ENCODE measurements at places on chromosomes 7 and 10.

GRCh38 chr10:106078895-106079576 is 1085.5 kb downstream of the SORCS1 start:
- DNase-seq: no peak
- H3K4me3 ChIP-seq: no peak overlapping the region
- H3K27me3 ChIP-seq: no peaks in the 10 kb centered on the region
- no peaks in the 10 kb centered on the region for H3K4me1 ChIP-seq

GRCh38 chr7:109635374-109635773 is 1065.7 kb downstream of the DNAJB9 start:
- no peaks in the 10 kb centered on the region for H3K4me1 ChIP-seq
- no peak overlapping the region for H3K27ac ChIP-seq
- H3K27me3 ChIP-seq: no peaks in the 10 kb centered on the region
- peaks cover 6% of the 10 kb centered on the region for H3K36me3 ChIP-seq
- H3K4me3 ChIP-seq: no peak overlapping the region
- DNase-seq: no peak

DNA sequence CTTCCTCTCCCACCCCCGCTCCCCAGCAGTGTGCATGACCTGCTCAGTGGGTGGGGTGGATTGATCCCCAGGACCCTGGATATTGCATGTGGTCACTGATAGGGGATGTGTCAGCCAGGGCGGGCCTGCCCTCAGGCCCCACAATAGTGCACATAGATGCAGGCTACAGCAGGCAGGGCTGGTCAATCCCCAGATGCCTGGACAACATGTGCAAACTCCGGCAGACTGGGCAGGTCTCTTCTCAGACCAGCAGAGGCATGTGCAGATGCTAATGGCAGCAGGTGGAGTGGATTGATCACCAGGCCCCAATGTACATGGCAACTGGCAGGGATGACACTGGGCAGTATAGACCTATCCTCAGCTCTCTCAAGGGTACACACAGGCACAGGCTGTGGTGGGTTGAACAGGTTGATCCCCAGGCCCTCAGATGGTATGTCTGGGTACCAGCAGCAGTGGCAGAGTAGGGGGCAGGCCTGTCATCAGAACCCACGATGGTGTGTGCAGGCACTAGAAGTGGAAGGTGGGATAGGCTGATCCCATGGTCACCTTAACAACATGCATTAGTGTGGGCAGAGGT is 98.6 kb downstream of the LANCL2 start:
- H3K36me3 ChIP-seq: peaks cover 62% of the 10 kb centered on the region
- DNase-seq: no peak
- peak overlapping the region; percentile 60 for H3K27ac ChIP-seq
- H3K4me3 ChIP-seq: no peak overlapping the region

DNA sequence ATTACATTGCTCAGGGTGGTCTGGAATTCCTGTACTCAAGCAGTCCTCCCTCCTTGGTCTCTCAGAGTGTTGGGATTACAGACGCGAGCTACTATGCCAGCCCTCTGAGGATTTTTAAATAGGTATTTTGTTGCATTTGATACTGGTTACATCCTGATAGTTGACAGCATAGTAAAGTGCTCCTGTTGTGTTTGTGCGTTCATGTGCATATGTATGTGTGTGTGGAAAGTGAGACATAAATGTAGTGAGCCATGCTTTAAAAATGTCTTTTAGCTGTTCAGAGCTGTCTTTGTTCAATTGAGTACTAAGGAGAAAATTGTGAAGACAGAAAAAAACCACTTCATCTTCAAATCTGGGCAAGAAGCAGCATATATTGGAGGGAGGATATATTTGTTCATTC is 27.8 kb downstream of the ZNRF2 start:
- H3K27ac ChIP-seq: no peak overlapping the region
- H3K4me1 ChIP-seq: peaks cover 36% of the 10 kb centered on the region
- H3K36me3 ChIP-seq: no peaks in the 10 kb centered on the region
- no peaks in the 10 kb centered on the region for H3K27me3 ChIP-seq
- no peak for DNase-seq
- H3K4me3 ChIP-seq: no peak overlapping the region

GRCh38 chr10:89524279-89524678 is 11.1 kb downstream of the SLC16A12 start:
- no peak overlapping the region for H3K27ac ChIP-seq
- H3K4me1 ChIP-seq: no peaks in the 10 kb centered on the region
- peaks cover 8% of the 10 kb centered on the region for H3K27me3 ChIP-seq

GRCh38 chr7:73893342-73894101 is 32.6 kb downstream of the TMEM270 start:
- H3K27ac ChIP-seq: no peak overlapping the region
- DNase-seq: no peak
- H3K4me1 ChIP-seq: no peaks in the 10 kb centered on the region
- no peak overlapping the region for H3K4me3 ChIP-seq

DNA sequence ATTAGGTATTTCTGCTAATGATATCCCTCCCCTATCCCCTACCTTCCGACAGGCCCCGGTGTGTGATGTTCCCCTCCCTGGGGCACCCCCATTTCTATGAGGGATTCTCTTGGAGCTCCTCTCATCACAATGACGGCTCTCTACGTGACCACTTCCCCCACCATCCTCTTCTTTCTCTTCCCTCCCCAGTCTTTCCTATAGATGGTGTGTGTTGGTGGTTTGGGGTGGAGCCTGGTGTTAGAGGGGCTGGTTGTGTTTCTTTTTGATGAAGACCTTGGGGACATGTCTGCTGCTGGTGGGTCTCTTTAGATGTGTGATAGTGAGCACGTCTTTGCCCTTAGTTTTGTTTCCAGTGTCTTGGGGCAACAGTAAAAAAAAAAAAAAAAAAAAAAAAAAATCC is 28.6 kb downstream of the RPS24 start:
- no peaks in the 10 kb centered on the region for H3K27me3 ChIP-seq
- H3K4me3 ChIP-seq: peak overlapping the region; percentile 54
- DNase-seq: no peak
- peak overlapping the region; percentile 14 for H3K27ac ChIP-seq
- peaks cover 40% of the 10 kb centered on the region for H3K4me1 ChIP-seq
- H3K36me3 ChIP-seq: no peaks in the 10 kb centered on the region

DNA sequence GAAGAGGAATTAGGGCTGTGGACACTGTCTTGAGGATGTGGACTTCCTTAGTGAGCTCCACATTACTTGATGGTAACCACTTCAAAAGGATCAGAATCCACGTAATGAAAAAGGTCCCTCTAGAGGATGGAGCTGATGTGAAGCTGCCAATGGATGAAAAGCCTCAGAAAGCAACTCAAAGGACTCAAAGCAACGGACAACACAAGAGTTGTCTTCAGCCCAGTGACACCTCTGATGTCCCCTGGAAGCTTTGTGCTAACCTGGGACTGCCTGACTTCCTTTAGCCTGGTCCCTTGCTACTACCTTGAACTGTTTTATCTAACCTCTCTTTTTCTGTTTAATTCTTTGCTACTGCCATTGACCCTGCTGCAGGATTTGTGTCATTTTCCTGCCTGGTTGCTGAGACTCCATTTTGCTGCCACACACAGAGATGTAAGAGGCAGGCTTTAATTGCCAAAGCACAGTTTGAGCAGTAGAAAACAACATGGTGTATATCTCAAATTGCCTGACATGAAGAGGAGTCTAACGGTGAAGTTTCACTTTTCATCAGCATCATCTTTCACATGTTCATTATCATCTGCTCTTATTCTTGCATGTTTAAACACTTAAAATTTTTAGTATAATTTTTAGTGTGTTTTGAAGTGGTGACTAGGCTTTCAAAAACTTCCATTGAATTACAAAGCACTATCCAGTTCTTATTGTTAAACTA is 11.1 kb upstream of the SGCE start:
- no peaks in the 10 kb centered on the region for H3K36me3 ChIP-seq
- peaks cover 4% of the 10 kb centered on the region for H3K4me1 ChIP-seq
- DNase-seq: no peak
- H3K4me3 ChIP-seq: peak overlapping the region; percentile 6
- no peak overlapping the region for H3K27ac ChIP-seq

GRCh38 chr10:126521399-126521798 is 133.1 kb upstream of the ADAM12 start:
- DNase-seq: no peak
- H3K27ac ChIP-seq: no peak overlapping the region
- H3K4me1 ChIP-seq: no peaks in the 10 kb centered on the region
- peaks cover 9% of the 10 kb centered on the region for H3K27me3 ChIP-seq
- H3K36me3 ChIP-seq: no peaks in the 10 kb centered on the region

GRCh38 chr7:151059367-151060112 is at the start of gene SLC4A2:
Gene SLC4A2, plus strand, starts transcription at chr7:151059589. Its CDS starts 2,399 bp downstream, at chr7:151061988.
- H3K4me1 ChIP-seq: peaks cover 25% of the 10 kb centered on the region
- no peaks in the 10 kb centered on the region for H3K36me3 ChIP-seq
- DNase-seq: peak; percentile 84
- H3K27ac ChIP-seq: peak within 1 kb of the TSS; percentile 92
- H3K27me3 ChIP-seq: no peaks in the 10 kb centered on the region
- peak within 1 kb of the TSS; percentile 93 for H3K4me3 ChIP-seq

DNA sequence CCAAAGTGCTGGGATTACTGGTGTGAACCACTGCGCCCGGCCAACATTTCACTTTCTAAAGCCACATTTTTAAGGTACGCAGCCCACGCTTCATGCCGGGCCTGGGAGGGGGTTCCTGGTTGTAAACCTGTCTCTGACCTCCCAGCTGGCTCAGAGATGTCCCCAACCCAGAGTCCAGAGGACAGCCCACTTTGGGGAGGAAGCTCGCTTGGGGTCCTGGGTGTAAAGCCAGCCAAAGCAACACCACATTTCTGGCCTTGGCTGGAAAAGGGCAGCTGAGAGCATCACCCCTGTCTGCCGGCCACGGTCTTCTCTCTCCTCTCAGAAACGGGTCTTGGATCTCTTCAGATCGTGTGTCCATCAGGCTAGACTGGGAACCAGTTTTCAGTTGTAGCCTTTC is 23.9 kb upstream of the PITRM1 start:
- peaks cover 77% of the 10 kb centered on the region for H3K27me3 ChIP-seq
- no peak overlapping the region for H3K4me3 ChIP-seq
- no peak overlapping the region for H3K27ac ChIP-seq
- DNase-seq: no peak

DNA sequence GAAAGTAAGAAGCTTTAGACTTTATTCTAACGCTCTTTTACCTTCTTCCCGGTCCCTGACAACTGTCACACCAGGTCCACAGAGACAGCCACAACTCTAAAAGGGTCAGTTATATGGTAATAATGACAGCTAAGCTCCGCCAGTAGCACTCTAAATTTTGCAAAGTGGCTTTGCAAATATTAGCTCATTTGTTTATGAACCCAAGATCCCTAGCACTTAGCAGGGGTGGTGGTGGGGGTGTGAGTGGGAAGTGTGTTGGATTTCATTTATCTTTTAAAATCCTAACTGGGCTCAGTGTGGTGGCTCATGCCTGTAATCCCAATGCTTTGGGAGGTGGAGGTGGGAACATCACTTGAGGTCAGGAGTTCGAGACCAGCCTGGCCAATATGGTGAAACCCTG is 34.8 kb upstream of the SDK1 start:
- peaks cover 21% of the 10 kb centered on the region for H3K27me3 ChIP-seq
- H3K27ac ChIP-seq: no peak overlapping the region
- no peak for DNase-seq
- no peak overlapping the region for H3K4me3 ChIP-seq
- H3K4me1 ChIP-seq: no peaks in the 10 kb centered on the region

- no peaks in the 10 kb centered on the region for H3K36me3 ChIP-seq
- no peak overlapping the region for H3K4me3 ChIP-seq
- peak; percentile 51 for DNase-seq
- no peak overlapping the region for H3K27ac ChIP-seq
- peaks cover 5% of the 10 kb centered on the region for H3K27me3 ChIP-seq
Observed at GRCh38 chr7:155836216-155837125, 24.2 kb upstream of the SHH start.

DNA sequence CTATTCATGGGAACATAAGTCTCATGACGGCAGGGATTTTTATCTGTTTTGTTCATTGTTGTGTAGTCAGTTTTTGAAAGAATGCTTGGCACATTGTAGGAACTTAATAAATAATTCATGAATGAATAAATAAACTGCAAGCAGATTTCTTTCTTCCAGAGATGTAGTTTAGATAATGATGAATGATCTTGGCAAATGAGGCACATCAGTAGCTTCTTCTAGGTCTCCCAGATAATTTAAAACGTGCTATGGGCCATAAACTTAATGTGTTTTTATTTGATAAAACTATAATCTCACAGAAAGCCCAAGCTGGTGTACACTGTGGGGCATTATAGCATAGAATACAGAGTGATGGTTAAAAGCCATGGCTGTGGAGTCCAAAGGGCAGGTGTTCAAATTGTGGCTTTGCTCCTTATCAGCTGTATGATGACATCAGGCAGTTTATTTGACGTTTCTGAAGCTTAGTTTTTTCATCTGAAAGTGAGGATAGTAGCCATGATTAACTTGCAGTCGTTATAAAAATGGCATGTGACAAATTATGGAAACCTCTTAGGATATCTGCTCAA is 3.5 kb downstream of the MGAM start:
- no peak for DNase-seq
- H3K4me3 ChIP-seq: no peak overlapping the region
- H3K27me3 ChIP-seq: peaks cover 10% of the 10 kb centered on the region
- H3K4me1 ChIP-seq: peaks cover 7% of the 10 kb centered on the region
- H3K36me3 ChIP-seq: peaks cover 7% of the 10 kb centered on the region

DNA sequence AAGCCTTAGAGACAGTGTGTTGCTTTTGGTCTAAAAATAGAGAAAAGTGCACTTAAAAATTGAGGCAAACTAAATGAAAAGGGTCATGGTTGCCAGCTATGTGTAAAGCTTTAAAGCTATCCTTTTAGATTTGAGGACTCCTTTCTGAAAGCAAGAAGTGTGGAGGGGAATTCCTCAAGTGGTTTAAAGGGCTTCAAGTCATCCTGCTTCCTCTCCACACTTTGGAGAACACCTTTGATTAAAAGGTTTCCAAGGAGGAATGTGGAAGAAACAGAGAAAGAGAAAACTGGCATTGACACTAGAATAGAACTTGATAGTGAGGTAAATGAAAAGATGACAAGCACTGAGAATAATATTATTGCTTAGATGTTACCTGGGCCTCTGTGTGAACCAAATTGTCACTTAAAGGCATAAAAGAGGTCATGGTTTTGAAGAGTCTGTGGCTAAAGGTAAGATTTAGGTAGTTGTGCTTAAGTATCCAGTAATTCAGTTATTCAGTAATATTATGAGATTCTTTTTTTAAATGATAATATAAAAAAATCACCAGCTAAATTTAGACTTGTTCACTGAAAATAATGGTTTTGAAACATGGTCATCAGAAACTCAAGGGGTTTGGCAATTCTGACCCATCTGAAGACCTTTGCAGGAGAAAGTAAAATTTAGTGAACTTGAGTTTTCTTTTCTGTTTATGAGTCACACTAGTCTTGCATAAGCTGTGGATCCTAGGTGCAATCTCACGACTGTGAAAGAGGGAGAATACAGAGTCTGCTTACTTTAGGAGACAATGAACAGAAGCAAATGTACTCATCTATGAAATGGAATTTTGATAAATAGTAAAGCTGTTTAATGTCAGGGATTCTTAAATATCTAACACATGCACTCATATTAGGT is 466.0 kb downstream of the KIF20B start:
- no peak overlapping the region for H3K27ac ChIP-seq
- no peaks in the 10 kb centered on the region for H3K36me3 ChIP-seq
- no peaks in the 10 kb centered on the region for H3K27me3 ChIP-seq
- H3K4me3 ChIP-seq: no peak overlapping the region
- no peaks in the 10 kb centered on the region for H3K4me1 ChIP-seq
- DNase-seq: no peak

DNA sequence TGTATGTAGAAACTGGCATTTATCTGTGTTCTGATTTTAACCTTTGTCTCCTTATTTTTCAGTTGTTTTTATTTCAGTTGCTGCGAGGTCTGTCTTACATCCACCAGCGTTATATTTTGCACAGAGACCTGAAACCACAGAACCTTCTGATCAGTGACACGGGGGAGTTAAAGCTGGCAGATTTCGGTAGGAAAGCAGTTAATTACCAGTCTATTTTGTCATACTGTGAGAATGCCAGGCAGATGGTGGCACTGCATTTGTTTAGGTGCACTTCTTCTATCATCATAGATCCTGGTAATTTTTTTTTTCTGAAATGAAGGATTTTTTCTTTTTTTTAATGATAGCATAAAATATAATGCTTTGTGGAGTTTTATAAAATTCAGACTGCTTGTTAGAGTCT is 321.4 kb downstream of the CDK14 start:
- H3K27ac ChIP-seq: no peak overlapping the region
- no peaks in the 10 kb centered on the region for H3K36me3 ChIP-seq
- no peak overlapping the region for H3K4me3 ChIP-seq
